Frontal cortex (tissue), 4 donors: ENCODE measurements at places on chromosomes 5 and 9.

DNA sequence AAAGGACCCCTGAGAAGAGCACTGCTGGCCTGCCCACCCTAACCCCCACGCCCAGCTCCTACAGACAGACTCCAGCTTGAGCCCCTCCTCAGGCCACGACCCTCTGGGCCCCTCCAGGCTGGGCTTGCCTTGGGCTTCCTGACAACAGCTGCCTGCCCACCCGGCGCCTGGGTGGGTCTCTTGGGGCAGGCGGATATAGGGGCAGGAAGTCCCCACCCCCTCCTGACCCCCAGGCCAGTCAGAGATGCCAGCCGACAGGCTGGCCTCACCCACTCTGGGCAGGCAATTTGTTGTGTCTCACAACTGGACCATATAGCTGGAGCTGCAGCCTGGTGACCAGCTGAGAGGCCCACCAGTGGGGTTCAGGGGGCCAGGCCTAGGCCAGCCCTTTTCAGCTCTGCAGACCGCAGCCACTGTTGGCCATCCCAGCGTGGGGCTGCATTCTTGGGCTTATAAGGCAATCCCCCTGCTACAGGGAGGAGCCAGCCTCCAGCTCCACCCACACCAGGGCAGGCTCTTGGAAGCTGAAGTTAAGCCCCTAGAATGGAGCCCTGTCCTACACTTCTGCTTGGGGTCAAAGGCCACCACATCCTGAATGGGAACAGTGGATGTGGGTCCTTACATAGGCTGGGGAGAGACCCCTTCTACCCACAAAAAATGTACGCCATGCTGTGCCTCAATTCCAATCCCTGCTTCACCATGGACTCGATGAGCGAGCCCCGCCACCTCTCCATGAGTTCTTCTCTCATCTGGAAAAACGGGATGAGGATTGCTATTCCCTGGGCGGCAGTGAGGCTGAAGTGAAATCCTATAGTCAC lies 2.0 kb downstream of the PDLIM7 start:
- DNase-seq, result no peak

GRCh38 chr9:116175614-116176013 lies 22.0 kb downstream of the PAPPA start:
- DNase-seq, result no peak

DNA sequence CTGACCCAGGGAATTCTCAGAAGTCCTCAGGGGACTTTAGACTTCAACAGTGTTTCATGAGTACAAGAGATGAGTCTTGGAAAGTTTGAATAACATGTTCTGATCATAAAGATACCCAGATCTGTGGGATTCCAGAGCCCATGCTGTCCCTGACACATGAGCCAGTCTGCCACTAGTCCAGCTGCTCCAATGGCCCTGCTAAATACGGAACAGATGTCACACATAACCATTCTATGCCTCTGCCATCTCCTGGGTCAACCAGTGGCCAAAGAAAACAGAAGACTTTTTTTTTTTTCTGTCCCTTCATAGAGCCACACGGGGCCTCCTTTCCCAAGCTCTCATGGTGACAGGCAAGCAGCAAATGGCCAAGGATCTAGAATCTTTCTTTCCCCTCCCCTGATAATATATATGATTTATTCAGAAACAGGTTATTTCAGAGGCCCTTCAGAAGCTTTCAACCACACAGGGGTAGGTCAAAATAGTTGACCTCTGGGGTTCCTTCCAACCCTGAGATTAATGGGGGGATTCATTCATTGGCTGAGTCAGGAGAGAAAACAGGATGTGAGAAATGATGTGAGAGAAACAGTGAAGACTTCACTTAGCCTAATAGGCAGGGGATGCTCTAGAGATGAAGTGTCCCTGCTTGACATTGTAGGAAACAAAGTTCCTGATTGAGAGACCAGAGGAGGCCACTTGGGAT lies 367.7 kb downstream of the CDK5RAP2 start:
- no peak for DNase-seq

GRCh38 chr5:33931136-33931535 lies 5.0 kb upstream of the RXFP3 start:
- no peak for DNase-seq

DNA sequence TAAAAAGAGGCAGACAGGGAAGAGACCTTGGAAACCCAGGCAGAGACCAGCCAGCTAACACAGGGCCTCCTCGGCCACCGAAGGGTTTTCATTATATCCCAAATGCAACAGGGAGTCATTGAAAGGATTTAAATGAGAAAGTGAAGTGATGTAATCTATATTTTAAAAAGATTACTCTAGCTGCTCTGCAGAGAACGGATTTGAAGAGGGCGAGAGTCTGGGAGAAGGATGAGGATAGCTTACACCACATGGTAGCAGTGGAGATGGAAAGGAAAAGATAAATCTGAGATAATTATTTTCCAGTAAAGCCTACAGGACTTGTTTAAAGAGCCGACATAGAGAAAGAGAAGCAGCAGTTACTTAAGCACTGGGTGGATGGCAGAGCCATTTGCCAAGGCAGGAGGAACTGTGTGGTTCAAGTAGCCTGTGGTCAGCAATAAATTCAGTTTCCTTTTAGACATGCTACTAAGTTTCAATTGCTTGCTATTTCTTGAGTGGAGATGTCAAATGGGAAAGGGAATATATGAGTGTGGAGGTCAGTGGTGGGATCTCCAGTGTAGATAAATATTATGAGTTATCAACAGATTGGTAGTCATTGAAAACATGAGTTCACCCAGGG lies 9.3 kb downstream of the FBN2 start:
- no peak for DNase-seq

- DNase-seq, result no peak
These were observed 13.2 kb downstream of the SPINK1 start for GRCh38 chr5:147818290-147818689.

DNA sequence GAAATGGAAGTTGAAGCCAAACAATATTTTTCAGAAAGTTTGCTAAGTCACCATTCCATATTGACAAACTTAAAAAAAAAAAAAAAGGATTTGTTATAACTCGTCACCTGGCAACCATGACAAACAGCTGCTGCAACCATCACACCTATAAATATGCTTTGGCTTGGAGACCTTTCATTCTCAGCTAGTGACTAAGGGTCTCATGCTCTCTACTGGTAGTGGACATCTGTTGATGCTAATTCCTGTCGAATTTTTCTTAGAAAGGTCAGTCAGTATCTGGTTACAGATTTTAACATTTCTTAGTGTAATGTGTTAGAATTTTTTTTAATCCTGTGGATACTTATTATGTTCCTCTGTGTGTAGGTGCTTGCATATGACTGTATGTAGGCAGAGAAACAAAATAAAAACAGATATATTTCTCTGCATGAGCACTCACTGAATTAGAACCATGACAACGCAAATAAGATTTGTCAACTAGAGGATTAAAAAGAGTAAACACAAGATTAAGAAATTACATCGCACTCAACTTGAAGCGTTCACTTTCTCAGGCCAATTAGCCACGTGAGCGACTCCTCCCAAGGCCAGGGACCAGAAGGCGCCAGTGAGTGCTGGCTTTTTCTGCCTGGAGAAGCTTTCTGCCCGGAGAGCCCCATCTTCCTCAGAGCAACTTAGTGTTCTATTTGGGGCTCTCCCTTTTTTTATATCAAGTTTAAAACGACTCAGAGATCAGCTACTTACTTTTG lies 27.0 kb upstream of the ZNF622 start:
- no peak for DNase-seq

GRCh38 chr5:97627272-97627671 lies 444.2 kb upstream of the RIOK2 start:
- no peak for DNase-seq

DNA sequence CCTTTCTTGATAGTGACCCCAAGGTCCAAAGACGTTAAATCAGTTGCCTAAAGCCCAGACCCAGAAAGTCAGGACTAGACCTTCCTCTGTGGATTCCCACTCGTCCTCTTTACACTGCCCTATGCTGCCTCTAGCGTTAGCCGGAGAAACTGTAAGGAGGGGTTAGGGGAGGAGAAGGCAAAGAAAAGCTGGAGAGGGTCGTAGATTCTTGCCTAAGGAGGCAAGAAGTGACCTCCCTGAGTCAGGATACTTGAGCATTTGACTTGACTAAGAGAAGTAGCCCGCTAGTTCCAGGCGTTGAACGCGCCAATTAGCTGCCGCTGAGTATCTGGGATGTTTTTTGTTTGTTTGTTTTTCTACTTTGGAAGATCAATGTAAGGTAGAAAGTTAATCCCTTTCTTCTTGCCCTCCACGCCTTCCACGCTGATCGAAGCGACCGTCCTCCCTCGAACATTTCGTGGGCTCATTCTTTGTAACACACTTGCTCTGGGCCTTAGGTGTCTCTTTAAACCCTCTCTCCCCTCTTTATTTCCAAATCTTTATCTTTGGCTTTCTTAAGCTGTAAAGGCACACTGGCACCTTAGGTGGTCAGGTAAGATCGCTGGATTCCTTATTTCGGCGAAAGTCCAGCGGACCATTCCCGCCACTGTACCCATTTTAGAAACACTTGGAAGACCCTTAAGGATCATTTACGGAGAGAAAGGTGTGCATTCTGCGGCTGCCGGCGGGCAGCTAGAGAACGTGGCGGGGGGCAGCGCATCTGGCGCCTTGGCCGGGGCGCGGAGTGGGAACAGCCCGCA lies 5.1 kb upstream of the RGMB start:
- peak; percentile 48 for DNase-seq

DNA sequence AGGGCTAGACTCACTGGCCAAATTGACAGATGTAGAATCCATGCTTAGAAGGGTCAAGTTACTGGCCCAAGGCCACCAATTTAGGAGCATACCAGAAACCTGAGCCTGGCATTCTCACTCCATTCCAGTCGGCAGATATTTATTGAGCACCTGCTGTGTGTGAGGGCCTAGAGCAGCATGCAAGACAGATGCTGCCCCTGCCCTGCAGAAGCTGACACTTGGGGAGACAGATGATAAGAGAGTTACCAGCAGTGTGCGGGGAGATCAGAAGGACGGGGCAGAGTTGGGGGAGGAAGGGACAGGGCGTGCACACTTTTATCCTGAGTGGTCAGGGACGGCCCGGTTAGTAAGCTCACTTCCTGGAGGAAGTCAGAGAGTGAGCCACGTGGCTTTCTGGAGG lies 111.5 kb upstream of the RAPGEF1 start:
- DNase-seq, result no peak

DNA sequence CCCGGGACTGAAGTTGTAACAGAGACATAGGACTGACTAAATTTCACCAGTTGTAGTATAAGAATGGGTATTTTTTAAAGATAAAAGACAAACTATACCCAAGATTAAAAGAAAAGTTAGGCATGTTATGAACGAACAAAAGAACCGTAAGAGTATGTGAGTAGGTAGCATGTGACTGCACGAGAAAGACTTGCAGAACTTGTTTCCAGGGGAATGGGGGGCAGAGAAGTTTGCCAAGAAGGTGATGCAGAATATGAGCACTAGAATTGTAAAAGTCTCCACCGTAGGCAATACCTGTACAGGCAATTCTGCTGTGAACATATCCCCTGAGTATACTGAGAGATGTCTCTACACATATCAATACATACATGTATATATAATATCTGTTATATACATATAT lies 614.7 kb downstream of the PRELID2 start:
- DNase-seq, result no peak

DNA sequence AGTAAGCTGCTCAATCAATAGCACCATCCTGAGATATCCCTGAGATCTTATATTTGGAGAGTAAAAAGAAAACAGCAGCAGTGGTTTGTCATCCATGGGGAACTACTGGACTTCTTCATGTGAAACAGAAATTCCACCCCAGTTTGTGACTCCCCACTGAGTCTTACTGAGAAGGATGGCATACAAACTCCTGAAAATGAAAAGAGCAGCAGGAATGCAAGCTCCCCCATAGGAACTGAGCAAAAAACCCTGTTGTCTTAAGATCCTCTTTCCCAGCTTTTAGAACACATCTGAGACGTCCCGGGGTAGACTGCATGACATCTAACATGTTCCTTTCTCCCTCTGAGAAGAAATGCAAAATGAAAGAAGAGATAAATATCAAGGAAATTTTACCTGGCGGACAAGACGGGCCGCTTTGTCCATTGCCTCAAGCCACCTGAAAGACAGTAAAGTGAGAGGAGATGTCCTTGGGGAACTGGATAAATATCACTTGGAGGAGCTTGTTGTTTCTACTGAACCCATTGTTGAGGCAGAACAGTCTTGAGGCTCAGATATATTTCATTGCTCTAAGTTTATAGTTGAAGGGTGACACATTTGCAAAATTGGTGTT lies 117.1 kb downstream of the NUDT12 start:
- DNase-seq, result no peak

DNA sequence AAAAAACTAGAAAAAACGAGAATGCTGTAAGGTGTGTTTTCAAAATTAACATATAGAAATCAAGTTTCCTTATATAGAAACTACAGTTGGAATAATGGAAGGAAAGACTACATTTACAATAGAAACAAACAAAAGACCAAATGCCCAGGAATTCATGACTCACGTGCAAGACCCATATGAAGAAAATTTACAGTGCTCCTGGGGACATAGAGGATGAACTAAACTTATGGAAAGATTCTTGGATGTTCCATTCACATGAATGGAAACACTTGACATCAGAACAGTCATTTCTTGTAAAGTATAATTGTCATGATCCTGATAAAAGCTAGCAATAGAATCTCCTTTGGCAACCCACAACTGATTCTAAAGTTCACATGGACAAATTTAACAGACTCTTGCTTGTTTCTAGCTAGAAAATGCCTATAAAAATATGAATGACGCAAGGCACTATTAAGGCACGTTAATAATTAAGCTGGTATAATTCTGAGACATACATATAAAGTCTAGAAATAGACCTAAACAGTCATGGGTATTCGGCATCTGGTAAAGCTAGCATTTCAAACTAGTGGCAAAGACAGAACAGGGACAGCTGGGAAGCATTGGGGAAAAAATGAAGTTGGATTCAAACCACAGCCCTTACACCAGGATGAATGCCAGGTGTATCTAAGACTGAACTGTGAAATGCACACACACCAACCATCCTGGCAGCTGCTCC lies 5.1 kb upstream of the ZFP62 start:
- no peak for DNase-seq

GRCh38 chr5:9445826-9446388 lies 100.0 kb downstream of the SEMA5A start:
- no peak for DNase-seq

GRCh38 chr9:79465156-79465555 lies 106.6 kb upstream of the TLE4 start:
- no peak for DNase-seq

DNA sequence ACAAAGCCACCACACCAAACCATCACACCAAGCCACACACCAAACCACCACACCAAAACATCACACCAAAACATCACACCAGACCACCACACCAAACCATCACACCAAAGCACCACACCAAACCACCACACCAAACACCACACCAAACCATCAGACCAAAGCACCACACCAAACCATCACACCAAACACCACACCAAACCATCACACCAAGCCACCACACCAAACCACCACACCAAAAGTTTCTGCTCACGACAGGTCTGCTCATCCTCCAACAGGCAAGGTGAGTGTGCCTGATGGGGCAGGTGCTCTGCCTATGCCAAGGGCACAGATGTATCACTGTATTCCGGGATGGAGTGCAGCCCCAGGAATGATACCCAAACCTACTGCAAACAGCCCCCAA lies 87.9 kb upstream of the FSTL4 start:
- DNase-seq, result no peak
